Liver (tissue), 10 donors: ENCODE measurements at places on chromosomes 7 and 10. TPM values are rescaled to one million over a fixed set of nuclear protein-coding genes. Genes with fewer than 3 reads are reported as not detected.

The ANKRD30A gene
- not detected for polyA plus RNA-seq

The KLF14 gene
- polyA plus RNA-seq = not detected

The ELAPOR2 gene
- 0.47 TPM for polyA plus RNA-seq

The LRCH4 gene
- polyA plus RNA-seq = 16.9 TPM

The NEUROD6 gene
- not detected for polyA plus RNA-seq

The TFPI2 gene
- polyA plus RNA-seq = 1.4 TPM

GRCh38 chr10:118965096-118965495 lies 64.4 kb upstream of the NANOS1 start:
- DNase-seq = peak; percentile 1

DNA sequence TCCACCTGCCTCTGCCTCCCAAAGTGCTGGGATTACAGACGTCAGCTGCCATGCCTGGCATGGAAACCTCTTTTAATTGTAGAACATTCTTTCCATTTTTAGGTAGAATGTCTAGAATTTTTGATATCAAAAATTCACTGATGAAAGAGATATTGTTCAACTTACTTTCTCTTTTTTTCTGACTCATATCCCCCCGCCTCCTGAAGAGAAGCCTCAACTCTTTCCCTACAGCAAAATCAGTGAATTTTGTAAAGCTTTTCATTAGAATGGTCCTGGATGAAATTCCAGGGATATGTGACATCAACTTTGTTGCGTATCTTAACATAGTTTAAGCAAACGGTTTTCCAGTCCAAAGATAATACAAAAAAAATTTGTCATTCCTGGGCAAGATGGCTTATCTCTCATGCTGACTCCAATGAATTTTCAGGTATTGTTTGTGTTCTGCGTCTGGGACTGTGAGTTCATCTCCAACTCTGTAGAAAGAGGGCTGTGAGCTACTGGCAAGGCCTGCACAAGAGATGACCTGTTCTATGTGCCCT lies 256.8 kb downstream of the BMPER start:
- no peak for DNase-seq

- DNase-seq = no peak
Measured at GRCh38 chr7:138245682-138246081, 169.4 kb downstream of the AKR1D1 start.

- no peak for DNase-seq
Measured at GRCh38 chr10:119859420-119860258, 13.0 kb downstream of the MCMBP start.

DNA sequence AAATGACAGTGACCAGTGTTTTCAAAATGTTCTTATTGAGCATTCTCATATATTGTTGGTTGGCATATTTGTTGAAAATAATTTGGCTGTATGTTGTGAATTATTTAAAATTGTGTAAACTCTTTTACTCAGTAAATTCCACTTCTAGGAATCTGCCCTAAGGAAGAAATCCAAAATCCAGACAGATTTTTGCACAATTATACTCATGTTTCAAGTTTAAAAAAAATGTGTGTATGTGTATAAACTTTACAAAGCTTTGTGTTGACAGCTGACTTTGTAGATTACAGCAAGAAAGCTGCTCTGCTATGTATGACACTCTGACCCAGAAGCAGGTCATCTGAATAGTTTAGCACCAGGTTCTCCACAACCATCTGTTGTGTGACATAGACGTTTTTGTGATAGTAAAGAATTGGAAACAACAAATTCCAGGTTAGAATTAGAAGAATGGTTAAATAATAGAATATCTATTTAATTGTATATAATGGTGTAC lies 21.6 kb downstream of the KIFBP start:
- no peak for DNase-seq

GRCh38 chr10:81594991-81595390 lies 280.0 kb upstream of the NRG3 start:
- DNase-seq = no peak

GRCh38 chr10:15083674-15084501 lies 4.7 kb downstream of the ACBD7 start:
- no peak for DNase-seq

GRCh38 chr10:13100349-13101294 lies 659 bp downstream of the OPTN start:
- peak; percentile 57 for DNase-seq

DNA sequence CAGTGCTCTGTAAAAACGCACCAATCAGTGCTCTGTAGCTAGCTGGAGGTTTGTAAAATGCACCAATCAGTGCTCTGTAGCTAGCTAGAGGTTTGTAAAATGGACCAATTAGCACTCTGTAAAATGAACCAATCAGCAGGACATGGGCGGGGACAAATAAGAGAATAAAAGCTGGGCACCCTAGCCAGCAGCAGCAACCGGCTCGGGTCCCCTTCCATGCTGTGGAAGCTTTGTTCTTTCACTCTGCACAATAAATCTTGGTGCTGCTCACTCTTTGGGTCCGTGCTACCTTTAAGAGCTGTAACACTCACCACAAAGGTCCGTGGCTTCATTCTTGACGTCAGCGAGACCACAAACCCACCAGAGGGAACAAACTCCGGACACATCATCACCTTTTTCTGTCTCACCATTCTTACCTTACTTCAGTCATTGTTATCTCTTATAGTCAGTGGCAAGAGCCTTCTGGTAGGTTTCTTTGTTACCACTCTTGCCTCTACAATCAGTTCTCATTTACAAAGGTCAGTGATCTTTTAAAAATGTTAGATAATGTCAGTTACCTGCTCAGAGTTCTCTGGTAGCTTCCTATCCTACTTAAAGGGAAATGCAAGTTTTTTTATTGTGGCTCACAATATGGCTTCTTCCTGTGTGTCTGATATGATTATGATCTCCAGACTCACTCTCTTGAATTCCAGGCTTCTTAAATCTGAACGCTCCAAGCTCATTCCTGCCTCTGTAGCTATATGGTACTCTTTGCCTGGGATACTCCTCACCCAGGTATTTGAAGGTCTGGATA lies 4.5 kb downstream of the STAM start:
- no peak for DNase-seq

GRCh38 chr7:90384433-90384832 lies 18.8 kb upstream of the CLDN12 start:
- no peak for DNase-seq

- DNase-seq = no peak
Measured at GRCh38 chr10:43075612-43076003, 1.3 kb upstream of the RET start.

DNA sequence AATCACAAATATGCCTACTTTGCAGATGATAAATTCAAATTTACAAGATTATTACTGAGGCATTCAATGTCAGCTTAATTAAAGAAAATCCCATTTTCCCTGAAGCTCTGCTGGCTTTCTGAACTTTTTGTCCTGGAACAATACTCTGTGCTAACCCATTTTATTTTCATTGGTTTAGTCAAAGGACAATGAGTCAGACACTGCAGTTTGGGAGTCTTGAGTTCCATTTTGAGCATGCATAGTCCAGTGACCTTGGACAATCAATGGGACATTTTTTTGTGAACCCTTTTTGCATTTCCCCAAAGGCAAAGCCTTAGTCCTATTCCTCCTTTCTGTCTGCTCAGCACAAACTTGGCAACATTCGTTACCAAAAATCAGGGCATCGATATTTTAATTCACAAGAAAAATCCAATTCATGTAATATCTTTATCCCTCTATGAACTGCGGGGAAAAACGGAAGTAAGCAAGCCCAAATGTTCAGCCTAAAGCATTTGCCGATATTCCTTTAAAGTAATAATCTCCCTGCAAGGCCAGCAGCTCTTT lies 339.8 kb downstream of the RNLS start:
- DNase-seq = no peak

GRCh38 chr10:130174328-130174727 lies 38.1 kb downstream of the GLRX3 start:
- no peak for DNase-seq

- no peak for DNase-seq
Measured at GRCh38 chr7:133650487-133651300, 397.8 kb downstream of the EXOC4 start.

DNA sequence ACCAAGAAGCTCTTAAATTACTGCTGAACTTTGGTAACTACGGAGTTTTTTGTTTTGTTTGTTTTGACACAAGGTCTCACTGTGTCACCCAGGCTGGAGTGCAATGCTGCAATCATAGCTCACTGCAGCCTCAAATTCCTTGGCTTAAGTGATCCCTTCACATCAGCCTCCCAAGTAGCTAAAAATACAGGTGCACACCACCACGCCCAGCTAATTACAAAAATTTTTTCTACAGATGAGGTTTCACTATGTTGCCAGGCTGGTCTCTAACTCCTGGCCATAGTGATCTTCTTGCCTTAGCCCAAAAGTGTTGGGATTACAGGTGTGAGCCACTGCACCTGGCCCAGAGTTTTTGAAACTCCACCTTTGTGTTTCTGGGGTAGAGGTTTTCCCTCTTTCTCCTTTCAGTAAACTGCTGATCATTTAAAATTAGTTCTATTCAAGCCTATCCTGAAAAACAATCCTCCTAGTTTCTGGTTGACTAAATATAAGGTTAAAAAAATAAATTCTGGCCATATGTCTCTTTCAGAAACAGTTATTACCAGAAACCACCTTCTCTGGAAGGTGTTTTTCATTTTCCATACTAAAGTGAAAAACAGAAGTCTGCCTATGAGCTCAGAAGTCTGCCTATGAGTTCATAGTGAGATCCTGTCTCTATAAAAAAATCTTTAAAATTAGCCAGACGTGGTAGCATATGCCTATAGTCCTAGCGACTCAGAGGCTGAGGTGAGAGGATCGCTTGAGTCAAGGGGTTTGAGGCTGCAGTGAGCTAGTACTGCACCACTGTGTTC lies 63.9 kb downstream of the VOPP1 start:
- no peak for DNase-seq
